Chondrocyte (in vitro differentiated cells): ENCODE measurements at places on chromosomes 4 and X.

DNA sequence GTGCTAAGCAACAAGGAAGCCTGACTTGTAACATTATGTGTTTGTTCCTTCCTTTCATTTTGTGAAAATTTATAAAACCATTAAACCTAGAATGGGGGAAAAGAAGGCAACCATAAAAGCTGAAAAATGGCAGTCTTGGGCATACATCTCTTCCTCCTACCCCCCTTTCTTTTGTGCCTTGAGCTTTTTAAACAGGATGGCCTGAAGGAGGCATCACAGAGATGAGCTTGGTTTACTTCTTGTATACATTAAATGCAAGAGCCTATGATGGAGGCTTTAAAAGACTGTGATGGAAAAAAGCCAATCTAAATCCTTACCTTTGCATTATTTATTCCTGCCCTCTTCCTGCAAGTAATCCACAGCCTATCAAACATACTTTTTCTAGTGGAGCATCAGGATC is 36.2 kb upstream of the ADH7 start:
- DNase-seq, result no peak

DNA sequence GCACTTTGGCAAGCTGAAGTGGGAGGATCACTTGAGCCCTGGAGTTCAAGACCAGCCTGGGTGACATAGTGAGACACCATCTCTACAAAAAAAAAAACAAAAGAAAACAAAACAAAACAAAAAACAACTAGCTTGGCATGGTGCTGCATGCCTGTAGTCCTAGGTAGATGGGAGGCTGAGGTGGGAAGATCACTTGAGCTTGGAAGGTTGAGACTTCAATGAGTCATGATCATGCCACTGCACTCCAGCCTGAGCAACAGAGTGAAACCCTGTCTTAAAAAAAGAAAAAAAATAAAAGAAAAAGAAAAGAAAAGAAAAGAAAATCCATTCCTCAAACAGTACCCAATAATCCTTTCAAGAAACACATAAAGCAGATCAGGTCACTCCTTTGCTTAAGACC is 14.9 kb upstream of the ERCC6L start:
- DNase-seq, result no peak

- DNase-seq, result no peak
These were observed 87.9 kb upstream of the NPY2R start for GRCh38 chr4:155120536-155120935.

DNA sequence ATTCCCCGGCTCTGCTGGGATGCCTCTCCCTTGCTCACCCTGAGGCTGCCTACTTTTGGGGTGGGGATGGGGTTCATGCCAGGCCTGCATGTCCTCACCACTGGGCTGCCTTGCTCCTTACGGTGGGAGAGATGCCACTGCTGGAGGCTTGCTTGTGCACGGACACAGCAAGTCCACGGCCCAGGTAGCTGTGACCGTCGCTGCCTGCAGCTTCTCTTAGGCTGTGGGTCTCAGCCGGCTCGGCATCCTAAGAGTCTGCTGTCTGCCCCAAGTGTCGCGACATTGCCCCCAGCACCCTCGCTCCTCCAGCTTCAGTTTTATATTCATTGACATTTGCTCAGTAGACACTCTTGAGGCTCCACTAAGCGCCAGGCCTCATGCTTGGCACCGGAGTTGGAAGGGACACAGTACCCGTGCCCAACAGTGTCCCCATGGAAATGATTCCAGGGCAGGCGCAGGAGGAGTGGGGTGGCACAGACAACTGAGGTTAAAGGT is 58.3 kb downstream of the TBC1D14 start:
- DNase-seq, result no peak

- no peak for DNase-seq
These were observed 1.9 kb upstream of the PPP3CA start for GRCh38 chr4:101348995-101349800.

DNA sequence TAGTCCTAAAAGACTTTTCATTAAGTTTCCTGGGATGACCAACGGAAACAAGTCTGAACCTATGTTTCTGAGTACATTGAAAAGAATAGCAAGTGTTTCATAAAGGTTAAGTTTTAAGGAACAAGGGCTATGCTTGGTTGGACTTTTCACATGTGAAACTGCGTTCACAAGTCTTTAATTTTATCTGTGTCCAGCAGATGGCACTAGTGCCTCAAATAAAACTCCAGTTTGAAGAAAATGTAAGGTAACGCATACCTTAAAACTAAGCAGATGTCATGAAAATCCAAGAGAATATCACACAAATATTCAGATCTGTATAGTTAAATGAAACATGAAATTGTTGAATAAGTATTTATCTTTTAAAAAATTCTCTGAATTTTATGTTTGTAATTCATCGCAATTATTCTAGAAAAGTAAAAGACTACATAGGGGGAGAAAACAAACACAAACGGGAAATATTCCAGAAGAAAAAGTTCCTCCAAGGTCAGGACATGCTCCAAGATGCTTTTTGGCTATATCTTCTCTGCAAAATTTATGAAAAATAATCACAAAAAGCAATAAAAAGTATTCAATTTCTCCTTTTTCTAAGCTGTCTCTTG is 89.6 kb upstream of the MAD2L1 start:
- DNase-seq, result no peak

GRCh38 chrX:17403189-17403691 is 28.2 kb downstream of the NHS start:
- no peak for DNase-seq

- no peak for DNase-seq
These were observed 1.7 kb downstream of the NSD2 start for GRCh38 chr4:1872870-1873269.

- no peak for DNase-seq
These were observed 72.4 kb upstream of the KLHL13 start for GRCh38 chrX:118189000-118189399.

DNA sequence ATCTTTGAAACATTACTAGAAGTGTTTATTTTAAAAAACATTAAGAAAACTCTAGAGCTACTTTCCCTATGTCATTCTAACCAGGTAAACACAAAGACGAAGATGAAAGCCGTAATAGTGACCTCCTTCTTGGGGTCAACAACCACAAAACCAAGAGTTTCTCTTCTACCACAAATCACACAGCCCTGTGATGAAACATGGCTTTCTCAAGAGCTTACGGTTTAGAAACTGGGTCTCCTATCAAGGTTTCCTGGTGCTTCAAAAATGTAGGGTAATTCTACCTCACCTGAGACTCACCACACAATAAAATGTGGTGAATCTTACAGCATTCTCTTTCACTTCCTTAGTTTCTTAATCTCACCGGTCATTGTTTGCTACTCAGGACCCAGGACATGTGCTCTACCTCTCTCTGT is 50.9 kb downstream of the CORIN start:
- no peak for DNase-seq

DNA sequence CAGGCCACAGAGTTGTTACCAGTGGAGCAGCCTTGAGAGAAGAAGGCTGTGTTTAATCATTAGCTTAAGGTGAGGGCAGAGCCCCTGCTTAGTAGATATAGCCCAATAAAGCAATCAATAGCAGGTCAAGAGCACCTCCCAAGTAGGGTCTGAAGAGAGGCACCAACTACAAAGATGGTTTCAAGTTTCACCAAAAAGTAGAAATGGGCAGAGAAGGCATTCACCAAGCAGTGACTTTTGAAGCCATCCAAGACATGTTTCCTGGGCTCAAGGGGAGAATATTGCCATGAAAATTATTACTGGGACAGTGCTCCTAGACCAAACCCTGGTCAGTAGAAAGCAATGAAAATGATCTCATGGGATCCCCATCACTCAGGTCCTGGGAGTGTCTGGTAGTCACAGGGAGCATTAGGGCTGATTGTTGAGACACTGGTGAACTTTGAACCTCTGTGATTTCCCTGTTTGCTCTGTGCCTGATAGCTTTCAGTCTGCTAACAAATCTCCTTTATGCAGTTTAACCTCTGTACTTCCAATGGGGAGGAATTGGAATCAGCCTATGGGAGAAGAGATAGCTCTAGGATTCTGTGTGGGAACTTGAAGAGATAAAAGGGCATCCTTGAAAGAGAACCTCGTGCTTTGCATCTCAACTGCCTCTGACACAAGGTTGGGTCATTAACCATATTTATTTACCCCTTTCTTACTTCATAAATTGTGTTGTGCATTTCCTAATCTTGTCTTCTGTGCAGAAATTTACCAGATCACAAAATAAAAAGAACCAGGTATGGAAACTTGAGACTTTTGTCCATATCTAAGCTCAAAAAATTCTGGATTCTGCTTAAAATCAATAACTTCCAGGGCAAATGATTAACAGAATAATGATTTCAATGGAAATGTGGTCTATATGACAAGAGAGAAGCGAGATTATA is 9.3 kb upstream of the OTC start:
- DNase-seq, result no peak

- no peak for DNase-seq
These were observed 2.7 kb upstream of the PYURF start for GRCh38 chr4:88526221-88526815.

DNA sequence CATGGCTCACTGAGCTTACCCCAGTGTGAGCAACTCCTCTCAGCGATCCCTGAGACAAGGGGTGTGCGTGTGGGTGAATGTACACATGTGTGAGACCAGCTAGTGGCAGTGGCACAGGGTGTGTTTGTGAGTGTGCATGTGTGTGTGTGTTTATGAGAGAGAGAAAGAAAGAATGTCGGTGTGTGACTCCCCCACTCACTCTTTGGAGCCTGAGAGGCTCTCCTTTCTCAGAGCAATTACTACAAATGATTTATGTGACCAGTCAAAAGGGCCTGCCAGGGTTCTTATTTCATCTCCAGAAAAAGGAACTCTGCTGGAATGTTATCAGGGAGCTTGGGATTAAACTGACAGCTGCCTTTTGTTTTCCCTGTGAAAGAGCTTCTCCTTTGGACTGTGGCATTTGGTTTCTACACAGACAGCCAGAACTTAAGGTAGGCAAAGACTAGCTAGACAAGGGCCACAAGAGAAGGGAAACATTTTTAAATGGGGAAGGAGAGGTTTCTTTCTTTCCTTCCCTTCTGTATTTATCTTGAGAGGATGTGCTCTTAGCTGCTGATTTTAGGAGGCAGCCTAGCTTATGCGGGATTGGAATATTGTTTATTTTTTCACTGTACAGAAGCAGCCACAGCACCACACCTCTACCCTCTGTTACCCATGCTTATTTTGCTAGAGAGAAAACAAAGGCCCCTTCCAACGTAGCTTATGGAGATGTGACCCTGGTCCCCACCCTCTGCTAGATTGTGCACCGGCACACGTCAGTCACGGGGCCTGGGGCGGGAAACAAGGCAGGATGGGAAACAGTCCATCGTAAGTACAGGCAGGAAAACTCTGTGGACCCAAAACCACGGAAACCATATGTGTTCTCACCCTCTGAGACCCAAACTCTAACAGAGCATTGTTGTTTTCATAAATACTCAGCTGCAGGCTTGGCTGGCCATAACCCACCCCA is 143.5 kb downstream of the MGST2 start:
- DNase-seq, result no peak

DNA sequence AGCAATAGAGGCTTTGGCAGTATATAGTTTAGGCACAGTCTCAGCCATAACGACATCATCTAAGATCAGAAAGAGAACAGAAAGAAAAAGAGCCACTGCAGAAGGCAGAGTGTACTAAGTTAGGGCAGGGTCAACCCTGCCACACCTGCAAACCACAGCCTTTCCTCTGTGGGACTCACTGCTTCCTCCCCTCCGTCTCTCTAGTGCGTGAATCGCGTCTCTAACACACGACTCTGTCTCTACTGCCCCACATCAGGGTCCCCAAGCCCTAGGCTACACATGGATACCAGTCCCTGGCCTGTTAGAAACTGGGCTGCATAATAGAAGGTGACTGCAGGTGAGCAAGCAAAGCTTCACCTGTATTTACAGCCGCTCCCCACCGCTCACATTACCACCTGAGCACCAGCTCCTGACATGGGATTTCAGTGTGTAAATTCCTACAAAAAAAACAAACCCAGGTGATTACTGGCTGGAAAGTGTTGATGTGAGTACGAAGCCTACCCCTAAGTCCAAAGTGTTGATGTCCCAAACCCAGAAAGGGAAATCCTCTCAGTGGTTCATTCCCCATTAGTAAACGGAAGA is 128.9 kb downstream of the PRKX start:
- DNase-seq, result no peak

DNA sequence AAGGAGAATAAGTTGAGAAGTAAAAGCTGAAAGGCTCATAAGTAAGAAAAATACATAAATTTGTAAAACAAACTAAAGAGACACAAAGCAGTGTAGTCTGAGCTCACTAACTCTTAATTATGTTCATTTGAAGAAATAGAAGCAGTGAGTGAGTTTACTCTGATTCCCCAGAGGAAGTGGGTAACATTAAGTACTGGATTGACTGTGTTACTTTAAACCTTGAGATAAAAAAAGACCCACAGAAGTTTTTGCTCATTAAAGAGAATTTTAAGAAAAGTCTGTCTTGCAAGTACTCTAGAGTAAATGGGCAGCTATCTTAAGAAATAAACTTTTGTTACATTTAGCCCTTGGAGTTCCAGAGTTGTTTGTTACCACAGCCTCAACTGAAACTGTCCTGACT is 2466.9 kb downstream of the PCDH7 start:
- DNase-seq, result no peak

GRCh38 chrX:122787231-122787630 is 396.8 kb upstream of the GRIA3 start:
- no peak for DNase-seq

- no peak for DNase-seq
These were observed 2.3 kb upstream of the MID1IP1 start for GRCh38 chrX:38798956-38799355.

DNA sequence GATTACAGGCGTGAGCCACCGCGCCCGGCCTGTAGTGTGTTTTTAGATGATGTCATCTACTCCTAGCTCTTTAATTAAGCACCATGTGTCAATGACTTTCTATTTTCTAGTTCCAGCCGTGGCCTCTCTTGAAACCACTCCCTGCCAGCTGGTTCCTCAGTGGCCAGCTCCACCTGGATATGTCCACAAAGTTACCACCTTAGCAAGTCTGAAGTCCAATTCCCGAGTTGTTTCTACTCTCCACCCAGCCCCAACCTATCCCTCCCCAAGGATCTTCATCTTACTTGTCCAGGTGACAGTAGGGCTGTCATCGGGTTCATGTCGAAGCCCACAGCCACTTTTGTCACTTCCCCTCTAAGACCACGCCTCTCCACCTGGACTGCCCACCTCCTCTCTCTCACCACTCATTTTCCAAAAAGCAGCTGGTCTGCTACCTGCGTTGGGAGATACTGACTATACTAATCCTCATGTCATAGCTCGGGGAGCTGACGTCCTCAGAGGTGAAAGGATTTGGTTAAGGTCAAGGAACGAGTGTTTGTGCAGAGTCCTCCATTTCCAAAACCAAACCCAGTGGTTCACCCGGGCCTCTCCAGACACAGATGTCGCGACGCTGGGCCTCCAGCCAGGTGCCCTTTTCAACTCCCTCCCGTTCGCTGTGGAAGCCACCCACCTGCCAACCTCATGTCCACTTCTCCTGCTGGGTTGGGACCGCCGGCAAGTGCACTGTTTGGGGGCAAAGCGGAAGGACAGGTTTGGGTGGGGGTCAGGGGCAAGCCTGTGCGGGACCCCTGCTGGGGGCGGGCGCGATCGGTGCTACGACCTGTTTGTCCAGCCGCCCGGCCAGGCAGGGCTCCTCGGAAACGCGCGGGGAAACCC is 704 bp downstream of the FAM3A start:
- no peak for DNase-seq
